Effector memory CD8-positive, alpha-beta T cell (primary cell): ENCODE measurements at places on chromosomes 13 and 19.

- DNase-seq: no peak
Observed at GRCh38 chr13:85383291-85383690, 415.9 kb downstream of the SLITRK6 start.

- no peak for DNase-seq
Observed at GRCh38 chr13:27403727-27404385, 20.6 kb upstream of the GTF3A start.

- DNase-seq: no peak
Observed at GRCh38 chr19:19043481-19043880, 10.1 kb downstream of the ARMC6 start.

GRCh38 chr13:112725346-112726015 is 35.6 kb downstream of the ATP11A start:
- no peak for DNase-seq

GRCh38 chr13:110565296-110565695 is 3.8 kb upstream of the RAB20 start:
- DNase-seq: no peak

- no peak for DNase-seq
Observed at GRCh38 chr13:79349011-79349410, 57.0 kb downstream of the RBM26 start.

- no peak for DNase-seq
Observed at GRCh38 chr13:76790980-76791819, 95.0 kb downstream of the KCTD12 start.

GRCh38 chr13:36130552-36131221 is 495 bp downstream of the DCLK1 start:
- no peak for DNase-seq

- DNase-seq: no peak
Observed at GRCh38 chr13:27504868-27505194, 54.5 kb upstream of the MTIF3 start.

DNA sequence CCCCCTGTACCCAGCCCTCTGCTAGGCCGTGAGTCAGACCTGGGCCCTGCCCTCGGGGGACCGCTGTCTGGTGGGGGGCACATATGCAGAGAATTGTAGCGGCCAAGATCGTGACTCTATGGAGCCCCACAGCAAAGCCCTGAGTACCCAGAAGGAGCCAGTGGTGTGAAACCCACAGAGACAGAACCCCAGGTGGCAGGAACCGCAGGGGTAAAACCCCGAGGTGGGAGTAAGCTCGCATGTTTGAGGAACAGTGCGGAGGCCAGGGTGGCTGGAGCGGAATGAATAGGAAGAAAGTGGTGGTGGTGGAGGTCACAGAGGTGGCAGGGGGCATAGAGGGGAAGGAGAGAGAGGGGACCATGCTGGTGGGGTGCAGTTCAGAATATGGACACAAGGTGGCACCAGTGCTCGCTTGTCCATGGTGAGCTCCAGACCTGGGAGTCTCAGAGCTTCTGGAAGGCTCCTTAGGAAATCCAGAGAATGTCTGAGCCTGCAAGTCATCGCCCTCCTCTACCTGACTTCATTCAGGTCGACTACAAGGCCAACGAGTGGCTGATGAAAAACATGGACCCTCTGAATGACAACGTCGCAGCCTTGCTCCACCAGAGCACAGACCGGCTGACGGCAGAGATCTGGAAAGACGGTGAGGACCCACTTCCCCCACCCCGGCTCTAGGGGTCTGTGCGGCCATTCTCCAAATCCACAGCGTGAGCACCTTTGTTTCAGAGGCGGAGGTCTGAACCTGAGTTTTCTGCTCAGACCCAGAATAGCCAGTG is 48.9 kb downstream of the MYH14 start:
- DNase-seq: peak; percentile 5

DNA sequence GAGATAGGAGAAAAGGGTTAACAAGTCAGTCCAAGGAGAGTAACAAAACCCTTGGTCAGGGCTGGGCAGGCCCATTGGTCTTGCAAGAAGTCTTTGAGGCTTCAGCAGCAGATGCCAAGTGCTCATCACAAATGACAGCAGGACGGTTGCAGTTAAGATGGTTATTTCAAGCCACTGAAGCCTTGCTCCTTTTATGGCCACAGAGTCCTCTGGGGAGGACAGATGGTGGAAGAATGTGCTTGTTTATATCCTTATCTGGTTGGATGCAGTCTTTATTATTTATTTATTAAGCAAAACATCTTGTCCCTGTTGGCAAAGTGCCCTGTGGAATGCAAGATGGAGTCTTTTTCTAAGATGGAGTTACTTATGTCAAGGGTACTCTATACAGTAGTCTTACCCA is 19.2 kb upstream of the ZNF331 start:
- no peak for DNase-seq
